ENCODE measurements at places on chromosomes 6 and 20.

GRCh38 chr20:58710481-58711265, 18.1 kb downstream of the NPEPL1 start:
- DNase-seq, result no peak

DNA sequence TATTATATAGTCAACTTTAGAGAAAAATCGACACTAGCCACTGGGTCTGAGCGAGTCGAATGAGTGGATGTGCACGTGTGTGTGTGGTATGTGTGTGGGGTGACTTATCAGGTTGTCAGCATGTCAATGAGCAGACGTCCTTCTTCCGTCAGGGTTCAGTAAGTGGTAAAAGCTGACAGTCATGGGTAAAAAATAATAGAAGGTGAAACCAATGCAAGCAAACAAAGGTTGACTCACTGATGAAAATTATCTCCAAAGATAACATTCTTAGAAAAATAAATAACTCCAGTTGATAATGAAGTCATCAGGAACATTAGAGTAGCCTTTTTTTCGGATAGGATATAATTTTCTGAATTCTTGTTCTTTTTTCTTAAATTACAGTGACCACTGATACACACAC, 243.8 kb upstream of the FOXQ1 start:
- DNase-seq, result no peak

DNA sequence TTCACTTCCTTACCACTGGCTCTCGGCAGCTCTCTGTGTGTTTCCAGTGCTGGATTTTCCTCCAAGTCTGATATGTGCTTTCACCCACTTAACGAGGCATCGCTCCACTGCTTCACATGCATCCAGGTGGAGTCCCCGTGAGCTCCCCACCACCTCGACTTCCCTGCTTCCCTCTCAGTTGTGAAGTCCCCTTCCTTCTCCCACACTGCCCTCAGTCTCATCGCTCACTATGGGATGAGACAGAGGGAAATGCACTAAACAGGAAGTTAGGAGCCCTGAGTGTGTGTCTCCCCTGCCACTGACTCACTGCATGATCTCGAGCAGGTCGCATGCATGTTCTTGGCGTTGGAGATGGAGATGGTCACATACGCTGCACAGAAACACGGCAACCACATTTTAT, 84.0 kb downstream of the MTHFD1L start:
- no peak for DNase-seq

- no peak for DNase-seq
These were observed 226.3 kb downstream of the TAF4 start for GRCh38 chr20:61839223-61839911.

DNA sequence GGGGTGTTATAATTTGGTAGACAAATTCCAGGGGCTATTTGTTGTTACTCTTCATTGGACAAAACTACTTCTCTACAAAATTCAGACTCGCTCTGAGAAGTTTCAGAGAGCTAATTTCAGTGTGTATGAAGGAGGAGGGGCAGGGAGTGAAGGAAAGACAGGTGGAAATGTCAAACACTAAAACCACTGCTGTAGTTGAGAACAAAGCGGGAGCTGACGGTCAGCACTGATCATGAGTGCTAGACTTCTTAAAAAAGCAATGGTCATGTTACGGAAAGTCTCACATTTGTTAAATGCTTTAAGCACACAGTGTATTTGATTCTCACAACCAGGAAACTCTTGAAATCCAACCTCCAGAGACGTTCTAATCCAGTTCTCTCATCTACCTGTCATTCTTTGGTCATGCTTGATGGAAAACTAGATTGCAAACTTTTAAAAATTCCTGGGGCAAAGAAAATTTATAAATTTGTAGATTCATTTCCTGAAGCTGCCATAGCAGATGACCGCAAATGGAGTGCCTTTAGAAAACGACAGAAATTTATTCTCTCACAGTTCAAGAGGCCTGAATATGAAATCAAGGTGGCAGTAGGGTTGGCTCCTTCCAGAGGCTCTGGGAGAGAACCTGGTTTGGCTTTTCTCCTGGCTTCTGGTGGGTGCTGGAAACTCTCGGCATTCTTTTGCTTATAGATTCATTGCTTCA, 100.7 kb upstream of the CARMIL1 start:
- DNase-seq, result no peak

DNA sequence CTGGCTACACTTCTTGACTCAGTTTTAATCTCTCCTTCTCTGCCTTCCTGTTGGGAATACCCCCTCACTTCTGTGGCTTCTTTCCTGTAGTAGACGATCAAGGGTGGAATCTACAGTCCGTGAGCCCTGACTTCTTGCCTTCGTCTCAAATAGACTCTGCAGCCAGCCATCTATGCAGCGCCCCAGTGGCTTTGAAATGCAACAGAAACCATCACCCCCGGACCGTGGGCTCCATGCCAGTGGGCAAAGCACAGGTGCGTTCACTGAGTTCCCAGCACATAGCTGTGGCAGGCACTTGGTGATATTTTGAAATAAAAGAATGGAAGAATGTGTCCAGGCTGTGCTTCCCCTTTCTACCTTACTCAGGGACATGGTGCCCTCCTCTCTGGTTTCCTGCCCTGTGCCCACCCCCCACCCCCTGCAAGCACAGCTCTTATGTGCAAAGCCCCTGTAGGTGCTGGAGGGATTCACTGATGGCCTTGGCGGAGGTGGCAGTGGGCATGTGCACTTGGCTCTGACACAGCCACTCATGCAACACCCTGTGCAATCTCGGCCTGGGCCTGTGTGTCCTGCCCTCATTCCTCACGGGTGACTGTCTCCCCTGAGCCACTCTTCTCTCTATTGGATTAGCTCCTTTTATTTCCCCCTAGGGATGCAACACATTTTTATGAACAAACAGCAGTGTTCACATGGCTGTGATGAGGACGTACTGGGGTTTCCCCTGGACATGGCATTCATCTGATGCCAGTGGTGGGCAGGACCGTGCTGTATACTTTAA, 5.5 kb upstream of the CDSN start:
- DNase-seq, result no peak

DNA sequence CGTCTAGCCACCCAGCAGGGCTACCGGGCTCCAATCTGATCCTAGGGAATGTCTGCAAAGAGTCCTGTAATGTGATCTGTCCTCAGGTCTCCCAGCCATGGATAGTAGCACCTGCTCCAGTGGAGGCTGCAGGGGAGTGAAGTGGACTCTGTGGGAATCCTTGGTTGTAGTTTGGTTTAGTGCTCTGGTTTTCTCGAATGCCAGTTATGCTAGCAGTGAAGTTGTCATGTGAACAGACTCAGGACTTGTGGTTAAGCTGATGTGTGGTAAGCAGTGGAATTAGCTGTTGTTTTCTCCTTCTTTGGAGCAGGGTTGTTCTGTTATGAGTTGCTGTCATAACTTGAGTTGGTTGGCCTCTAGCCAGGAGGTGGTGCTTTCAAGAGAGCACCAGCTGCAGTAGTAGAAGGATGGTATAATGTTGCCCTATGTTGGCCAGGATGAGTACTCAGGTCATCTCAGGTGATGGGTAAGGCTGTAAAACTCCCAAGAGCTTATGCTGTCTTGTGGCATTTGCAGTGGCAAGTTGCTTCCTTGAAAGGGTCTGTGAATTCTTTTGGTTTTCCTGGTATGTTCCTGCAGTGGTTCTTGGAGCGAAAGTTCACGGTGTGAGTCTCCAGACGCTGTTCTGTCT, 390.2 kb downstream of the UTRN start:
- DNase-seq, result no peak

GRCh38 chr20:3871550-3872265, 17.5 kb upstream of the PANK2 start:
- DNase-seq, result no peak

- no peak for DNase-seq
These were observed 182.7 kb downstream of the TFAP2B start for GRCh38 chr6:51001399-51001798.

DNA sequence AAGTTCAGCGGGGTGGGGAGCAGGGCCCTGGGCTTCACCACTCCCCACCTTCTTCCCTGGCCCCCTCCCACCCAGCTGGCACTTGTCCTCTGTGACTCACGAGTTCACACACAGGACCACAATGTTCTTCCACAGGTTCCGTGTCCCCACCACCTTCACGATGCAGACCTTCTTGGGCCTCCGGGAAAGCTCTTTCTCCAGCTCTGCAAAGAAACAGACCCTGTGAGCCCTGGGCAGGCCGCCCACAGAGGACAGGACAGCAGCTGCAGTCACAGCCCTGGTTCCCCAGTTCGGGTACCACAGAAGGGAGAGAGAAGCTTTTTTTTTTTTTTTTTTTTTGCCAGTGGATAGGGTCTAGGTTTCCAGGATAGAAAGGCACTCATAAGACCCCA, 30.9 kb downstream of the PSMG4 start:
- DNase-seq, result no peak

- no peak for DNase-seq
These were observed 4.1 kb downstream of the NKX2-2 start for GRCh38 chr20:21509597-21510371.

DNA sequence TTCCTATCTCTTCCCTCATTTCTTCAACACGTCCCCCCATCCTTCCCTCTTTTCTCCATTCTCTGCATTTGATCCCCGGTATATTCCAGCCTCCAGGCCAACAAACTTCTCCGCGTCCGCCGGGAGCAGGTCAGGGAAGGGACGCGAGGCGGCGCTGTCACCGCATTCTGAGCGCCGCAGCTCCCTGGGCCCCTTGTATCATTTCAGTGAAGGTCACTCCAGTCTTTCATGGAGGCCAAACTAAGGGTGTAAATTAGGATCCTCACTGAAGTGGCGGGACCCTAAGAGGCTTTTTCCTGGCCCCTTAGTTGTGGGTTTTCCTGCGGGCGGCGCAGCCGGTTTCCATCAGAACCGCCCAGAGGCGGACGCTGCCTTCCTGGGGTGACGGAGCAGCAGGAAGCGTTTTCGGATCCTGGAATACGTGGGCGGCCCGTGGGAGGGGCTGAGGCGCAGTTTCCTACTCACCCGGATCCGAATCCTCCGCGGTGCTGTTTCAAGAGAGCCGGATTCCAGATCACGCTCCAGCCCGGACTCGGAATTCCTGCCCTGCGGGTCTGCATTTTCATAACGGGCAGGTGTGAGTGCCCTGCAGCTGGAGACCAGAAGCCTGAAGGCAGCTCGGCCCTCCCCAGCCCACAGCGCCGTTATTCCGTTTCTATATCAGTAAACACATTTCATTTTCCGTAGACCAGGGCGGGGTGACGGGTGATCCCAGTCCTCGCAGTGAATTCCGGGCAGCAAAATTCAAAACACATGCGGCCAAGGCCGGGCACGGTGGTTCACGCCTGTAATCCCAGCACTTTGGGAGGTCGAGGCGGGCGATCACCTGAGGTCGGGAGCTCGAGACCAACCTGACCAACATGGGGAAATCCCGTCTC, 3.6 kb upstream of the MICA start:
- peak; percentile 67 for DNase-seq

GRCh38 chr20:8534368-8535160, 402.5 kb downstream of the PLCB1 start:
- DNase-seq, result peak; percentile 29

DNA sequence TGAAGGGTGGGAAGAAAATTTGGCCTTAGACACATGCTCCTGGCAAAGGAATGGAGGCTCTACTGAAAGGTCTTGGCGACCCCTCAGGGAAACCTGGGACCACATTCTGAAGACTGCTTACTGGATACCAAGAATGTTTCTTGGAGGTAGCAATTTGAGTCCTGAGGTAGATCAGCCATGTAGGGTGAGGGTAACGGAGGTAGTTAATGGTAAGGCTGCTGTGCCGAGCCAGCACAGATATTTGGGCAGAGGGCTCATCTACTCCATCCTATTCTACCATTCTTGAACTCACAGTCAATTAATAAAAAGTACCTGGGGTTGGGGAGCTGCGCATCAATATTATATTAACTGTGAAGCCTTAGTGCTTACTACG, 401 bp upstream of the PHF3 start:
- no peak for DNase-seq

- DNase-seq, result no peak
These were observed 77.2 kb downstream of the MDGA1 start for GRCh38 chr6:37620519-37620918.

GRCh38 chr20:41669708-41670263, 51.6 kb upstream of the CHD6 start:
- no peak for DNase-seq

Data from iPS-NIHi11 (cell line).